ENCODE measurements at places on chromosomes 12 and 14.

DNA sequence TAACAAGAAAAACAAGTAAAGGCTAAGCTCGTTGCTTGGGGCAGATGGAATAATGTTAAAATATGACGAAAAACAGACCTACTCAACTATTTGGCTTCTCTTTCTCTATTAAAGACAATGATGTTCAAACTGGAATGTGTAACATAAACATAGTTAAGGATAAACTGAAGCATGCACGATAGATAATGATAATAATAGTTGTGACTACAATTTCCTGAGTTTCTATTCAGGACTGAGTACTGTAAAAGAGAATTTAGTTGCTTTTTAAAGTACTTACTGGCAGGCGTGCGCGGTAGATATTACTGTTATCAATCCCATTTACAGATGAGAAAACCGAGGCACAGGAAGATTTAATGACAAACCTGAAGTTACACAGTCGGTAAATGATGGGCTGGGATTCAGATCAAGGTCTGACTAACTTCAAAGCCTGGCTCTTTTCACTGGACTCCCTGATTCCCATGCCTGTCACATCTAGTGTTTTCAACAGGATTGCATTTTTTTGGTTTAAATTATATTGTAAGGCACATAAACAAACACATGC, 103.0 kb downstream of the CRADD start:
- DNase-seq, result no peak

DNA sequence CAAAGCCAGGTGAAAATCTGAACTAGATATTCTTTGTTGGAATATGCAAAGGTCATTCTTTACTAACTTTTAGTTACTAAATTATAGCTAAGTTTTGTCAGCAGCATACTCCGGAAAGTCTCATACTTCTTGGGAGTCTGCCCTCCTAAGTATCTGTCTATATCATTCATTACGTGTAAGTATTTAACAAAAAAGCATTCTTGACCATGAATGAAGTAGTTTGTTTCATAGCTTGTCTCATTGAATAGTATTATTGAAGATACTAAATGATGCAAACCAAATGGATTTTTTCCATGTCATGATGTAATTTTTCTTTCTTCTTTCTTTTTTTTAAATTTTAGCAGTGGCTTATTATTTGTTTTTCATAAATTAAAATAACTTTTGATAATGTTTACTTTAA, 9.8 kb upstream of the SPX start:
- no peak for DNase-seq

GRCh38 chr12:14260011-14260993, 105.2 kb upstream of the ATF7IP start:
- peak; percentile 63 for DNase-seq

GRCh38 chr12:78439666-78440065, 424.9 kb upstream of the SYT1 start:
- DNase-seq, result no peak

DNA sequence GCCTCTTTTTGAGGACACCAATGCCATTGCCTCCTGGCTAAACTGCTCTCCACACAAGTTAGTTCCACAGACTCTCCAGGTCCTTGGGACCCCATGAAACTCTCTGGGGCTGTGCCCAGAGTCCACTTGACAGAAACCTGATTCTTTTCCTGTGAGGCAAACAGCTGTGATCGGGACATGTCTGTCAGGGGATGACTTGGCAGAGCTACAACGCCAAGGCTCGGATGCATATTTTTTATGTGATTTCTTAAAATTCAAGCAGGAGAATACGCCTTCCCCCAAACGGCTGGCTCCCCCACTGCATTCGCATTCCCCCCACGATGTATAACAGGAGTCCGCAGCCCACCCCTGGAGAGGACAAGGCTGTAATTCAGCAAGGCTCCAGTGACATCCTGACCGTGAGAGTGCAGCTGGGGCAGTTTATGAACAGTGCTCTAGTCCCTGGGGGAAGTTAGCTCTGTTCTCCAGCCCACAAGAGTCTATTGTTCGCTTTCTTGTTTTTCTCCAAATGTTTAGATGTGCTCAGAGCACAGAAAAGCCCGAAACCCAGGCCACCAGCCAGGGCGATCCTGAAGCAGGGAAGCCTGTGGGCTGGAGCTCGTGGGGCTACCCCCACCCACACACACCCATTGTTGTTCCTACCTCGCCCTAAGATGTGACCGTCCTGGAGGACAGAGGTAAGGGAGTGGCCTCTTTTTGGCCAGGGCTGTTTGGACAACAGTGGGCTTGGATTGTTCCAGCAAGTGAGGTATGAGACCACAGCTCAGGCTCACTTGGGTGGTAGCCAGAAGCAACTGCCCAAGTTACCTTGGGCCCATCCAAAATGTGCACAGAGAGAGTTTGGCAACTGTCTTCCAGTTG, 159.5 kb downstream of the ZFP36L1 start:
- DNase-seq, result no peak

Measured in HS-5 (cell line).